Stimulated activated CD8-positive, alpha-beta memory T cell treated with anti-CD3 and anti-CD28 coated beads, Interleukin-15, amount 100 ng/mL, for 1 hour (primary cell): ENCODE measurements at places on chromosomes 5 and 9.

- no peak for DNase-seq
Measured at GRCh38 chr5:171724468-171725204, 61.0 kb upstream of the SMIM23 start.

GRCh38 chr9:120889606-120890271, 12.8 kb upstream of the PHF19 start:
- DNase-seq, result no peak

DNA sequence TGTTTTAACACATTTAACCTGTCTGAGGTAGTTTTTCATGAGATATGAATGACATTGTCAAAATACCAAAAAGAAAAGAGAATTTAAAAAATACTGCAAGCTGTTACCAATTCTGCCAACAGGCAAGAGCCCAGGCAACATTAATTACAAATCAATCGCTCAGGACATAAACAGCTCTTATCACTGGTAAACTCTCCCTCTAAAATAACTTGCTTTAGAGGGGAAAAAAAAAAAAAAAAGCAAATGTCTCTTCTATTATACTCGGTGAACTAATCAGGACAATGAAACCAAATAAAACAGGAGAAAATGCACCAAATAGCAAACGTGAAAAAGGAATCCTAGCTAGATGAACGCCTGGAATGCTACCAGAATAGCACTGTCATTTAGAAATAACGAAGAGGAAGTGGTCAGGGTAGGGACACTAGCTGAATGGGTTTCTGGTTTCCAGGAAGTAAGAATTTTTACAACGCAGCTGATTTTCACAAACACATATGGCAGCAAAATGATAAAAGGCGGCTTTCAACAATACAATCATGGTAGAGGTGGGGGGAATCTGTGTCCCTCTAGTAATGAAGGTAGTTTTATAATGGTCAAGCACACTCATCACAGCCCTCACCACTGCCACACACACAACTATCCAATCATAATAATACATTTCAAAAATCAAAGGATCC, 94.9 kb downstream of the DENND1A start:
- no peak for DNase-seq

- DNase-seq, result no peak
Measured at GRCh38 chr5:43855452-43855851, 252.5 kb downstream of the NNT start.

GRCh38 chr5:150325426-150325825, 22.7 kb upstream of the ARSI start:
- no peak for DNase-seq

GRCh38 chr5:23677996-23678395, 170.6 kb downstream of the PRDM9 start:
- no peak for DNase-seq

- DNase-seq, result no peak
Measured at GRCh38 chr5:92460505-92460904, 1077.4 kb upstream of the ARRDC3 start.

DNA sequence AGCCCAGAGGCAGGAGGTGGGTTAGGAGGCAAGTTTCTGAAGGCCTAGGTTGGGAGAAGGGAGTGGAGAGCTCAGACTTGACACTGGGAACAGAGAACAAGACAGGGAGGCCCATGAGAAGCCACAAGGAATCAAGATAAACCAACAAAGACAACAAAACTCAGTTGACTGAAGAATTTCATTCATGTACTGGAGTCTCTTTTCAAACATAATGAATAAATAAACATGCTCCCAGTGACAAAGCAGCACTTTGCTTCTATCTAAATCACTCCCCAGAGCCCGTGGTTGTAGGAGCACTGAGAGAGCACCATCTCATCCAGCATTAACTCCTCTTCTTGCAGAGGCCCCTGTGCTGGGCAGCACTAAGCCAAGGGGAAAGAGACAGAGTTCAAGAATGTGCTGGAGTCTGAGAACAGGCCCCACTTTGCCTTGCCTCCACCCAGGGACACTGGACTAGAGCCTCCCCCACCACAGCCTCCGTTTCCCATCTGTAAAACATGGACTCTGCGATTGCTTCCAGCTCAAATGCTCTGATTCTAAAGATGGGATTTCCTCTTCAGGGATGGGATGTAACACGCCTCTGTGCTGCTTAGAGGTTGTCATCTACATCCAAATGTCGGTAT, 282.0 kb downstream of the SPOCK1 start:
- no peak for DNase-seq

DNA sequence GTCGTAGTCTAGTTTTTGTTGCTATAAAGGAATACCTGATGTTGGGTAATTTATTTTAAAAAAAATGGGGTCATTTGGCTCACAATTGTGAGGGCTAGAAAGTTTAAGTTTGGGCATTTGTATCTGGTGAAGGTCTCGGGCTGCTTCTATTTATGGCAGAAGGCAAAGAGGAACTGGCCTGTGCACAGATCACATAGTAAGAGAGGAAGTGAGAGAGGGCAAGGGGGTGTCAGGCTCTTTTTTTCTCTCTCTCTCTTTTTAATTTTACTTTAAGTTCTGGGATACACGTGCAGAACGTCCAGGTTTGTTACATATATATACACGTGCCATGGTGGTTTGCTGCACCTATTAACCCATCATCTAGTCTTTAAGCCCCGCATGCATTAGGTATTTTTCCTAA, 453.3 kb downstream of the DIRAS2 start:
- no peak for DNase-seq

DNA sequence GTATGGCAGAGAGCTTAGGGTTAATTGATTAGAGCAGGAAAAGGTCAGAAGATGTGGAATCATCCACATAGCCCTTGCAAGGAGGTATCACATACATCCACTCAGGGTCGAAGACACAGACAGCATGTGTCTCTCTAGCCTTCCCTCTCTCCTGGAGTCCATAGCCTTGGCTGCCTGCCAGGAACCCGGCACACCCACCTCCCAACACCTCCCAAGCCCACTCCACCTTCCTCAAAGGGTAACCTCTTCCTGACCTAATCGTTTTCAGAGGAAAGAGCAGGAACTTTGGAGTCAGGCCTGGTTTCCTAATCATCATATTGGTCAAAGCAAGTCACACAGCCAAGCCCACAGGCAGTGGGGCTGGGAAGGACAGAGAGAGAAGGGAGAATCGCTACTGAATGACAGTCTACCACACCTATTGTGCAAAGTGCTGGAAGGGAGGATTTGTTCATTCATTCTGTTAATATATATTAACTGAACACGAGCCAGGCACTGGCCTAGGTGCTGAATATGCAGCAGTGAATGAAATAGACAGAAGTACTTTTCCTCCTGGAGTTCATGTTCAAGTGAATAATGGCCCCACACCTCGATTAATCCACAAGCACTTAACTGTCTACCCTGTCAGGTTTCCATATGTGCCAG, 107.8 kb downstream of the KCNIP1 start:
- no peak for DNase-seq

GRCh38 chr9:85212209-85212608, 529.5 kb downstream of the AGTPBP1 start:
- no peak for DNase-seq

GRCh38 chr5:7014611-7015010, 301.4 kb downstream of the TENT4A start:
- DNase-seq, result no peak

DNA sequence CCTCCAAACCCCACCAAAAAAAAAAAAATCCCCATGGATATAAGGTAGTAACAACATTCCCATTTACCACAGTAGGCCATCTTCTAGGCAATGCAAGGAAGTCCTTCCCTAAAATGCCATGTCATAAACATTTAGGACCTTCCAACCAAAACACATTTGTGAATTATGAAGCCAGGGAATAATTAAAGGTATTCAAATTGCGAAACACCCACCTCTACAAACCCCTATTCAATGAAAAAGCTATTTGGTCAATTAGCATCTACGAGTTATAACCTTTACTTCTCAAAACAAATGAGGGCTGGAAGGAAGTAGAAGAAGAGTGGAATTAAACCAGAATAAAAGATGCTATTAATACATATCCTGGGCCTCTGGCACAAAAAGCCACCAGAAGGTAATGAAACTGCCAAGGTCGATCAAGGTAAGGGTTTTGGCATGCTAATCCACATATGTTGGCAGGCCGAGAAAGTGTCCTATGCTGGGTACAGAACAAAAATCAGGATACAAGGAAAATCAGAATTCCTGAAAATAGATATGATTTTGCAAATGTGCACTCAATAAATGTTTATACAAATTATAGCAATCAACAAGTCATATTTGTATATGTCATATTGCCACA, 47.7 kb downstream of the MTMR12 start:
- no peak for DNase-seq

DNA sequence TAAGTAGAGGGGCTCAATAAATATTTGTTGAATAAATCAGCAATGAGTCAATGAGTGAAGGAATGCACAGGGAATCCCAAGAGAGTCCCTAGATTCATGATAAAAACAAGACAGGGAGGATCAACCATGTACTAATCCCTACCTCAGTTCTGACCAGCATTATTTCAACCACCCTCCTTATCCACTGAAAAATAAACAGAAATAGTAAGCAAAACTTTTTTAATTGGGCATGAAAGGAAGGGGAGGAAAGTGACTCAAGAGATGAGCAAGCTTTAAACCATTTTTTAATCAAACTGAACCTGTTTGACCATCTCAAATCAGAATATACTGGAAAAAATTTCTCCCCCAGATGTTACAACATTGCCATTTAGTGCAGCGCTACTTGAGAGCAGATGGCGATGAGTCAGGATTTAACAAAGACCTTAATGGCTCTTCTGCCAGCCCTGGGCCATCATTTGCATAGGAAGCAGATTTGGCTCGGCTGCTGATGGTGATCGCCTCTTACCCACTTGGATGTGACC, 194.8 kb upstream of the SLC30A5 start:
- no peak for DNase-seq

GRCh38 chr5:154176181-154176580, 14.4 kb upstream of the GALNT10 start:
- DNase-seq, result no peak

DNA sequence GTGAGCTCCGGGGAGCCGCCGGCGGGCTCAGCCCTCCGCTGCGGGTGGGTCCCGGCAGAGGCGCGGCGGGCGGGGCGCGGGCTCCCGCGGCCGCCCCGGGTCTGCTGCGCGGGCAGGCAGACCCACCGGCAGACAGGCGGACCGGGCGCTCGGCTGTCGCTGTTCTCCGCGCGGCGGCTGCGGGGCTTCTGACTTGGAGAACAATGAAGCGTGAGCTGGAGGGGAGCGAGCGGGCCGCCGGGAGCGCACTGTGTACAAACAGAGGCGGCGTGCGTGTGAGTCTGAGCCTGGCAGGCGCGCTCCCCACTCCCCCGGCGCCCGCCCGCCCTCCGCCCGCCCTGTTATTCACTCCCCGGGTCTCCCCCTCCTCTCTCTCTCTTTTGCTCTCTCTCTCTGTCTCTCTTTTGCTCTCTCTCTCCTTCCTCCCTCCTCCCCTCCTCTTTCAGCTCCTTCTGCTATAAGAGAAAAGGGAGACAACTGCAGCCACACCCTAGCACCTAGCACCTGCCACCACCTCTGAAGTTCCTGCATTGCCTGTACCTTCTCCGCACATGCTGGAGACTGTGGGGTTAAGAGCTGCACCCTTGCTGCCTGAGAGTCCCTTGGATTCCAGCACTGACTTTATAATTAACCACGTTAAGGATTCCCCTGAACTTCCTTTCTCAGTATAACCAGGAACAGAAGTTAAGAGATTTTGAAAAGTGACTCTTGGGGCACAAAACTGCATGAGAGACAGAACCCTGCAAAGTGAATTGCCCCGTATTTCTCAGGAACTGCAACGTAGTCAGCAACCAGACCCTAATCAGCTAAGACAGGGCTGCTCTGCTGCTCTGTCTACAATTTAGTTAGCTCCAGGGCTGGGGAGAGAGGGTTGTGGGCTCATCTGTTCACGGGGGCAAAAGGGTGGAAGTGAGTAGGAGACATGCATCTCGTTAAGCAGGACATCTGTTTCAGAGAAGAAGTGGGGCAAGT, at the start of gene EDIL3:
TSS of gene EDIL3 (minus strand) at position 277 of the 972 bp plus-strand sequence. CDS start 506 bp downstream, outside the sequence.
- no peak for DNase-seq

DNA sequence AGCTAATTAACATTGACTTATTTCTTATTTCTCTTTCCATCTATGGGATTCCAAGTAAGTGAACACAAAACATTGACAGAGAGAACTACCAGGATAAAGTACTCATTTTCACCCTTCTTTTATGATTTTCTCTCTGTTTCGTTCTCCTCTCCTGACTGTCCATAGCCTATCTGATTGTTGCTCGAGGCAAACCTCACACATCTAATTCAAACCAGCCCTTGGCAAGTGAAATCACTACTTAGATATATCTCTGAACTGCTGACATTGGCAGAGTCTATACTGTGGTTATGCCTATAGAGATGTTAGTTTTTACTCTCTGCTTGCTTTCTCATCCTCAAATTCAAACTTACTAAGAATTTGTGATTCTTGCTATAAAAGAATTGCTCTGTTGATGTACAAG, 248.8 kb downstream of the ISL1 start:
- no peak for DNase-seq

GRCh38 chr9:133838859-133839507, 100.8 kb upstream of the SARDH start:
- DNase-seq, result no peak

- DNase-seq, result no peak
Measured at GRCh38 chr5:124935065-124935464, 188.6 kb upstream of the ZNF608 start.

DNA sequence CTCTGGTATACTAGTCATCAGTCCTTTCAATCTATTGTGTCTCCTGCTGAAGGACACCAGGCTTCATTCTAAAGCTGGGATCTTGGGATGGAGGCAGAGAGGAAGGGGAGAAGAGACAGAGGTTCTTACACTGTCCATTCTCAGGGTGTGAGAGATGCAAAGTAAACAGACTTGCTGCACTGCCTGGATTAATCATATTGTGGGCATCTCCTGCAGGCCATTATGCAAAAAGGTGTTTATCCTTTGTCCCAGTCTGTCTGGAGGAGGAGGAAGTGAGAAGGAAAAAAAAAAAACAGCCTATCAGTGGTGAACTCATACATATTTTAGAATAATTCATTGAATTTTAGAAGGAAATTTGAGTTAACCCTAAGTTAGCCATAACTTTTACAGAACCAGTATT, 92.9 kb upstream of the TNPO1 start:
- no peak for DNase-seq

DNA sequence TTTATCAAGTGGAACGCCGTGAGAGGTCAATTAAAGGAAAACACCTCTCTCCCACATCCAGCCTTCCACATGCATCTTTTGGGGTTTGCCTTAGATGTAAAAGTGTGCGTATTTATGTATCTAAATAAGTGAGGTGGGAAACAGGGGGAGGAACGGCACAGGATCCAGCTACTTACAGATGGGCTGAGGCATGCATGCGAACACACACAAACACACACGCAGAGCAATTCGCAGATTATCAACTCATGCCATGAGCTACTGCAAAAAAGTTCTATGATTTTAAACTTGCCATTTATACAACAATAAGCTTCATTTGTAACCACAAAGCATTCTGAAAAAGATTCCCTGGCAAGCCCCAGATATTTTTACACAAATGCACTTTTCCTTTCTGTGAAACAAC, 242.1 kb downstream of the BNC2 start:
- DNase-seq, result no peak
